NCI-H446 treated with DMSO at 0.1 percent for 48 hours (cell line): ENCODE measurements at places on chromosomes 1 and 21.

DNA sequence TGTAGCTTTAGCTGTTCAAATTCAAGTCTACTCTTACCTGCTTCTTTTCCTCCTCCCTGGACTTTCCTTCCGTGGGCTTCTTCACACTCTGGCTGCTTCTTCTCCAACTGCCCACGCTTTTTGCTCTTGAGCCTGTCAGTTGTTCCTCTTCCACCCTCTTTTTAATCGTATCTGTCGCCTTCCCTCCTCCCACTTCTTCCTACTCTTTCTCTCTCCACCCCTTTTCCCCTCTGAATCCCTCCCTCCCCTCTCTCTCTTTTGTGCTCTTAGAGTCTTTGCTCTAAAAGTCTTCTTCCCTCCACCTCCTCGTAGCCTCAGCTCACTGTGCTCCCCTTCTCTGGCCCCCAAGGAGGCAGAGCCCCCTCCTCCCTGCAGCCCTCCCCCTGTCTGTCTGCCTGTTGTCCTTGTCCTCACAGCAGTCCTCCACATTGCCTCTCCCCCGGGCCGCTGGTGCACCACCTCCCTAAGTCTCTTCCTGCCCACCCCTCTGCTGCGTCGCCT, 12.9 kb upstream of the GJA5 start:
- no peak for DNase-seq

DNA sequence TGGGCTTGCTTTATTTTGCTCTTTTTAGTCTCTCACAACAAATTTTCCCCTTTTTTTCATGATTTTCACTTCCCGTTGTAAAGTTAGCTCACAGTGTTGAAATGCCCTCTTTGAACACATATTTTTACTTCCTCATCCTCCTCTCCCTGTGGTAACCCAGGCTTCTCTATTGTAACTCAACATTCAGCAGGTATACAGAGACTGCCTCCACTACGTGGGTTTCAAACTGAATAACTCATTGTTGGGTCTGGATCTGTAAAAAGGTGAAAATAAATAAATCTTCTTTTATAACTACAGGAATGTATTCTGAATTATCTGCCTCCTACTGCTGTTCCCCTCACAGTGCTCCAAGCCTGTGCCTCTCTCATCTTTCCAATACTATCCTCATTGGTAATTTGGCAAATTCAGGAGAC, 166.4 kb downstream of the RUNX1 start:
- no peak for DNase-seq

DNA sequence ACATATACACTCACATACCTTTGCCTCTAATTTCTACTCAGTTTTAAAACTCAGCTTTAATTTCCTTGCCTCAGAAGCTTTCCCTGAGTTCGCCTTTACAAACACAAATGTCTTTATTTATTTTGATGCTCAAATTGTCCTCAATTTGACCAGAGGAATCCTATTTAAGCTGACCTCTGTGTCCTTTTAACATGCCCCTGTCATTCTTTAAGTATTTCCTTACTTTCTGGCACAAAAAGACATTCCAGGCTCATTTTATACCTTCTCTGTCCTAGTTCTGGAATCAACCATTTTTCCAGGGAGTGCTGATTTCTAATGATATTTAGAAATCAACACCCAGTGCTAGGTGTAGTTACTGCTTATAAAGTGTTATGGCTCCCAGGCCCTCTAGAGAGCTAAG, 82.5 kb downstream of the OSBPL9 start:
- DNase-seq = no peak

GRCh38 chr1:155646307-155646706, 36.3 kb downstream of the MSTO1 start:
- peak; percentile 9 for DNase-seq

DNA sequence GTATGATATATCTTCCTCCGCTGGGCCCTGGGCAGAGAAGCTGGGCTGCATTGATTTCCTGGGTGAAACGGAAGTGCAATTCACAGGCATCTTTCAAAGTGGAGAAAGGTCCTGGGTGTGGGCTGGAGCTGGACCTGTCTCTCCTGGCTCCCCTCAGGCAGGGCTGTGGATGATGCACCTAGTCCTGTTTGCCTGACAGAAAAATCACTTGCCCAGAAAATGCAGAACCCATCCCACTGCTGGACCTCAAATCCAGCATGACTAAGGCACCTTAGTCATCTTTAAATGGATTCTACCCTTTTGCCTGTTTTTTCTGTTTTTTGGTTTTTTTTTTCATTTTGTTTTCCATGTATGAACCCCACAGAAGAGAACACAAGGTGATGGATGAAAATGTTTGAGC, 49.7 kb downstream of the MYSM1 start:
- DNase-seq = no peak
